ENCODE measurements at places on chromosomes 6 and 20. TPM values are rescaled to one million over a fixed set of nuclear protein-coding genes. Genes with fewer than 3 reads are reported as not detected.

DNA sequence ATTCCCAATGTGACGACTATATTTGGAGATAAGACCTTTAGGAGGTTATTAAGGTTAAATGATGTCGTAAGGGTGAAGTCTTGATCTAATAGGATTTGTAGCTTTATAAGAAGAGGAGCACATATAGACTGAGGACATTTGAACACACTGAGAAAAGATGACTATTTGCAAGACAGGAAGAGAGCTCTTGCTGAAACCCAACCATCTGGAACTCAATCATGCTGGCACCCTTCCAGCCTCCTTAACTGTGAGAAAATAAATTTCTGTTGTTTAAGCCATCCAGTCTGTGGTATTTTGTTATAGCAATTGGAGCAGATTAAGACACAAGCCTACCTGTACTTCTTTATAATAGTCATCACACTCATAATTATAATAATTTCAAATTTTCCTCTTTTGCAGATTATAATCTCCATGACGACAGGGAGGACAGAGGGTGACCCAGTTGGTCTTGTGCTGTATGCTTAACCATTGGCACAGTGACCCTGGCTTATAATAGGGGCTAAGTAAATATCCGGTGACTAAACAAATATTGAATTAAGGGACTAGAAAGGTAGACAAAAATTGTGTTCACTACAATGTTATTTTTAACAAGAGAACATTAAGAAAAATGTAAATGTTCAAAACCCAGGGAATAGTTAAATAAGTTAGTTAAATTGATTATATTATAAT, 206.4 kb upstream of the HDDC2 start:
- no peaks in the 10 kb centered on the region for H3K4me1 ChIP-seq
- H3K27ac ChIP-seq = no peak overlapping the region
- no peaks in the 10 kb centered on the region for H3K27me3 ChIP-seq
- H3K4me3 ChIP-seq = no peak overlapping the region

GRCh38 chr6:160917572-160917971, 74.0 kb upstream of the MAP3K4 start:
- no peak overlapping the region for H3K4me3 ChIP-seq
- DNase-seq = no peak
- no peaks in the 10 kb centered on the region for H3K4me1 ChIP-seq

DNA sequence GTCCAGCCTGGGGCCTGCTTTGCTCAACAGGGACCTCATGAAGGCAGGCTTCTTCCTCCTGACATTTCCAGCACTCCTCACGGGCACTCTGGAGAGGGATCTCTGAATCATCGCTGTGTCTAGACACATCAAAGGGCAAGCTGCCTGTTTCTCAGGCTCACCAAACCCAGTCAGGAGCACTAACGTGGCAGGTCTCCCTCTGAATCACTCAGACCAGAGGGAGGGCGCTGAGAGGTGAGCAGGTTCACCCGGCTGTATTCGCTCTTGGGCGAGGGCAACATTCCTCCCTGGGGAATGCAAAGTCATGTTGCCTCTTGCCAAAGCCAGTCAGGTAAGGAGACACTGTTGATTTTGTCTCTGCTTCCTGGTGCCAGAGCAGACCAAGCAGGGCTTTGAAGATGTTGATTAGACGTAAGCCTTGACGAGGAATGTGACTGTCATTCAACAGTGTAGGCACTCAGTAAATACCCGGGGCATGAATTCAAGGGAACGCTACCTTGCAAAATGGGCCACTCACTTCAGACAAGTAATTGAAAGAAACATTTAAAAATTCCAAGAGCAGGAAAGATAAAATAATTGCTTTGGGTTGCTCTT, 50.1 kb downstream of the CYP24A1 start:
- H3K27ac ChIP-seq = peak overlapping the region; percentile 65
- no peaks in the 10 kb centered on the region for H3K4me1 ChIP-seq
- DNase-seq = peak; percentile 65
- no peaks in the 10 kb centered on the region for H3K27me3 ChIP-seq
- H3K4me3 ChIP-seq = no peak overlapping the region
- no peaks in the 10 kb centered on the region for H3K36me3 ChIP-seq

DNA sequence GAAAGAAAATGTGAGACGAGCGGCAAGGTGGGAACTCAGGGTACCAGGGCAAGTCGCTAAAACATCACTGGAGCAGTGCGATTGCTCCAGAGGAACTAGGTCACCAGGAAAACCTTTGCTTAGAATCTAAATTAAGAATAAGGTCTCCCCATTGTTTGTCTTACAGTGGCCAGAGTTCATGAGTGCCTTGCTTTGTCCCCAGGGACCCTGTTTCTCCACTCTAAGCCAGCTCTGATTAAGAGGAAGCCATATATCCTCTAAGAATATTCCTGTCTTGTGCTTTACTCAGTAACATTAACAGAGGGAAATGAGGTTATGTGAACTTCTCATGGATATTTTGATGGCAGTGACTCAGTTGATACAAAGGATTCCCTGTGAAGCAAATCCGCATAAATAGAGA, 305.8 kb downstream of the CD83 start:
- H3K27me3 ChIP-seq = no peaks in the 10 kb centered on the region
- H3K4me3 ChIP-seq = no peak overlapping the region
- H3K27ac ChIP-seq = no peak overlapping the region
- no peak for DNase-seq

- no peaks in the 10 kb centered on the region for H3K4me1 ChIP-seq
- no peaks in the 10 kb centered on the region for H3K27me3 ChIP-seq
- no peak for DNase-seq
- H3K27ac ChIP-seq = no peak overlapping the region
- no peaks in the 10 kb centered on the region for H3K36me3 ChIP-seq
- no peak overlapping the region for H3K4me3 ChIP-seq
These were observed 16.8 kb downstream of the PHACTR2 start for GRCh38 chr6:143694560-143694959.

- no peaks in the 10 kb centered on the region for H3K27me3 ChIP-seq
- H3K27ac ChIP-seq = peak overlapping the region; percentile 82
- no peaks in the 10 kb centered on the region for H3K4me1 ChIP-seq
These were observed 25.6 kb upstream of the FUCA2 start for GRCh38 chr6:143536866-143537691.

DNA sequence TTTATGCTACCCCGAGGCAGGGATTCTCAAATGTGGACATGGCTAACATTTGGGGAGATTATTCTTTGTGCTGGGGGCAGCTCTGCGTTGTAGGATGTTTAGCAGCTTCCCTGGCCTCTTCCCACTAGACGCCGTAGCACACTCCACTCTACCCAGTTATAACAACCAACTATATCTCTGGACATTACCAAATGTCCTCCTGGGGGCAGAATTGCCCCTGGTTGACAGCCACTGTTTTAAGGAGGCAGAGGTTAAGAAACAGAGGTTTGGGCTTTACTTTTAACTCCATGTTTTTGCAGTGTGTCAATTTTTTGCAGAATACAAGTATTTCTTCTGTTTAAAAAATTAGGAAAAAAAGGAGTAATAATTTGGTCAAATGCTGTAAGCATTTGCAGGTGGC, 56.2 kb upstream of the BMP6 start:
- no peak for DNase-seq
- no peaks in the 10 kb centered on the region for H3K36me3 ChIP-seq
- no peaks in the 10 kb centered on the region for H3K27me3 ChIP-seq
- H3K4me1 ChIP-seq = no peaks in the 10 kb centered on the region
- no peak overlapping the region for H3K27ac ChIP-seq
- no peak overlapping the region for H3K4me3 ChIP-seq

DNA sequence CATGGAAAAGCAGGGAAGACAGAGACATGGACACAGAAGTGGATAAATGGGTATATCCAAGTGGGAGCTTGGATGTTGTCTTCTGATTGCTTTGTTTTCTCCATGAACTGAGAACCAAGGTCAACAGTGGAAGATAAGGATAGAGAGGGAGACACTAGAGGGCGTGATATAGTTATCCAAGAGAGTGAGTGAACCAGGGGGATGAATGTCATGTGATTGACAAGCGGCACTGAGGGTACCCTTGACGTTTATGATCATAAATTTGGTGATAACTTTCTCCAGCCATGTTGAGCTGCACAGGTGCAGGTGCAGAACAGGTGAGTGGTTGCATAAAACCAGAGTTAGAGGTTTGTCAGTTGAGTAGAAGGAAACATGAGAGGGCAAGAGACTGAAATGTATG, 20.7 kb downstream of the EBF4 start:
- H3K4me1 ChIP-seq = no peaks in the 10 kb centered on the region
- no peaks in the 10 kb centered on the region for H3K27me3 ChIP-seq
- no peak overlapping the region for H3K27ac ChIP-seq
- DNase-seq = no peak
- H3K36me3 ChIP-seq = no peaks in the 10 kb centered on the region

Gene SYTL3
- total RNA-seq = 23.1 TPM

Gene TFAP2D
- total RNA-seq = not detected

Gene VGLL2
- not detected for total RNA-seq

Gene MYMX
- total RNA-seq = not detected
